ENCODE measurements at places on chromosomes 12 and 14.

GRCh38 chr14:76917158-76917596 is 91.0 kb downstream of the LRRC74A start:
- peak; percentile 68 for DNase-seq

DNA sequence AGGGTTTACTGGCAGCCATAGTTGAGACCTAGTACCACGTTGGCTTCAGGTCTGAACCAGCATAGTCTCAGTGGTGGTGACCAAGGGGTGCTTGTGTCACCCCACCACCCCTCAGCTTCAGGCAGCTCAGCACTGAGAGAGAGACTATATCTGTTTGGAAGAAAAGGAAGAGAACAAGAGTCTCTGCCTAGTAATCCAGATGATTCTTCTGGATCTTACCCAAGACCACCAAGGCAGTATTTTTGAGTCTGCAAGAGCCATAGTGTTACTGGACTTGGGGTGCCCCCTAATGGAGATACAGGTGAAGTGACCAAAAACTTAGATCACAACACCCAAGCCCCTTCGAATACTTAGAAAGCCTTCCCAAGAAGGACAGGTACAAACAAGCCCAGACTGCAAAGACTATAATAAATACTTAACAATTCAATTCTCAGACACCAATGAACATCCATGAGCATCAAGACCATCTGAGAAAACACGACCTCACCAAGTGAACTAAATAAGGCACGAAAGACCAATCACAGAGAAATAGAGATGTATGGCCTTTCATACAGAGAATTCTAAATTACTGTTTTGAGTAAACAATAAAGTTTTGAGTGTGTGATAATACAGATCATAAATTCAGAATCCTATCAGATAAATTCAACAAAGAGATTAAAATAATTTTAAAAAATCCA is 107.0 kb downstream of the HELB start:
- no peak for DNase-seq

- no peak for DNase-seq
Measured at GRCh38 chr12:25904442-25904841, 54.0 kb upstream of the RASSF8 start.

GRCh38 chr12:53571295-53571694 is 54.9 kb downstream of the ATF7 start:
- no peak for DNase-seq

DNA sequence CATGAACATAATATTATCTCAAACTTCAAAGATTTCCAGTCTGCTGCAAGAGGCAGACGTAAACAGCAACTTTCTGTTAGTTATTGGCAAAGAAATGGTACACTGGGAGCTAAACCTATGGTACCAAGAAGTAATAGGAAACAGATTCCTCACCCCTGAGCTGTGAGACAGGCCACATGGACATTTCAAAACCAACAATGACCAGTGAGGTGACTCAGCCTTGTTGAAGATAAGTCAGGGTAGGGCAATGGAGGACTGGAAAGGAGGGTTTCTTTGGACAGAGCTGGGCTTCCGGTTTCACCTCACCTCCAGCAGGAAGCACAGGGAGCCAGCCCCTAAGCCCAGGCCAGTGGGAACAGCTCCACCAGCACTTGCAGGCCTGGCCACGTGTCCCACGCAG is 1320.5 kb downstream of the AACS start:
- DNase-seq = no peak

DNA sequence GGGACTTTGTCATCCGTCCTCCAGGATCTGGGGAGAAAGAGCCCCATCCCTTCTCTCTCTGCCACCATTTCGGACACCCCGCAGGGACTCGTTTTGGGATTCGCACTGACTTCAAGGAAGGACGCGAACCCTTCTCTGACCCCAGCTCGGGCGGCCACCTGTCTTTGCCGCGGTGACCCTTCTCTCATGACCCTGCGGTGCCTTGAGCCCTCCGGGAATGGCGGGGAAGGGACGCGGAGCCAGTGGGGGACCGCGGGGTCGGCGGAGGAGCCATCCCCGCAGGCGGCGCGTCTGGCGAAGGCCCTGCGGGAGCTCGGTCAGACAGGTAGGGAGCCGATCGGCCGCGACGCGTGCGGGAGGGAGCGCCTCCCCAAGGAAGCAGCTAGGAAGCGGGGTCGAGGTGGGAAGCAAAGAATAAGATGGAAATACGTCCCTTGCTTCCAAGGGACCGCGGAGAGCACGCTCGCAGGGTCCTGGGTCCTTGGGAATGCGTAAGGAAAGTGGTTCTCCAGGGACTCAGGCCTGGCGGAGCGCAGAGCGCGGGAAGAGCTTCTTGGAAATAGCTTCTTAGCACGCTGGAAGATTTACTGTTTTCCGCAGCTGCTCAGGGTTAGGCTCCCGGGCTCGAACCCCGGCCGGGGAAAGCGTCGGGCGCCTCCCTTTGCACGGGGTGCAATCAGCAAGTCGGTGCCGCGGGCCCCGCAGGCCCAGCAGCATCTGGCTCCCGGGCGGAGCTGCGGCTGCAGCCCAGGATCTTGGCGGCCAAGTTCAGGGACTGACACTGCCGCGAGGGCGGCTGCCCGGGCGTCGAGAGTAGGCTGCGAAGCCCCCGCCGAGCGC is 457 bp downstream of the SOCS2 start:
- DNase-seq = no peak

- no peak for DNase-seq
Measured at GRCh38 chr14:22830443-22831010, 840 bp downstream of the MRPL52 start.

GRCh38 chr14:76463105-76463504 is 87.2 kb downstream of the ESRRB start:
- no peak for DNase-seq

DNA sequence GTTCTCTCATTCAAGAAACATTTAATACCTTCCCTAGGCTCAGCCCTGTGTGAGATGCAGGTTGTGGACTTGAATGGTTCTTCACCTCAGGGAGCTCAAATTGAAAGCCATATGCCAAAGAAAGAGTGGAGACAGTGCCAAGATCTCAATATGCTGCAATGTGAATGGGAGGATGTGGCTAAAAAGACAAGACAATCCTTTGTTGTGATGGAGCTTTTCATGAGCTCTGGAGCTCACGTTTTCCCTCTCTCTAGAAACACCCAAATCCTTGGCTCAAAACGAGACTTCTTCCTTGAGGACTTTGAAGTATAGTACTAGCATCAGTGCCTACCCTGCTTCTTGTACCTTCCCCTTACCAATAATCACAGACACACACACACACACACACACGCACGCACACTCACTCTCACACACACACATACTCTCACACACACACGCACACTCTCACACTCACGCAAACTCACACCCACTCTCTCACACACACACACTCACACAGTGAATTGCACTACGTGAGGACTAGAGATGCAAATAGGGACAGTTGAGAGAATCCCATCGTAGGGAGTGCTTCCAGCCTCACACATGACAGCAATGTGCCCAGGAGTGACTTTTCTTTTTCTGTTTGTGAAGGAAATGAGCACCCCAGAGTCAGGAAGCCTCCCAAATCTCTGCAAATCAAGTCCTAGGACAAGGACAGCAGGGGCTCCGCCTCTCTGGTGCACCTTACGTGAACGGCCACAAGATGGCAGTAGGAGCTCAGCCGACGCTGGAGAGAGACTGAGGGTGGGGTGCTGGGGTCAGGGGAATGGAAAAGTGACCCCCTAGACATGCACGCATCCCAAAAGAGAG is 231.4 kb downstream of the PCNX1 start:
- DNase-seq = peak; percentile 26

- no peak for DNase-seq
Measured at GRCh38 chr14:101944451-101944850, 19.9 kb upstream of the DYNC1H1 start.

GRCh38 chr14:75359098-75359497 is 68.7 kb upstream of the JDP2 start:
- DNase-seq = no peak

- no peak for DNase-seq
Measured at GRCh38 chr12:12999271-12999958, 650 bp downstream of the HEBP1 start.

DNA sequence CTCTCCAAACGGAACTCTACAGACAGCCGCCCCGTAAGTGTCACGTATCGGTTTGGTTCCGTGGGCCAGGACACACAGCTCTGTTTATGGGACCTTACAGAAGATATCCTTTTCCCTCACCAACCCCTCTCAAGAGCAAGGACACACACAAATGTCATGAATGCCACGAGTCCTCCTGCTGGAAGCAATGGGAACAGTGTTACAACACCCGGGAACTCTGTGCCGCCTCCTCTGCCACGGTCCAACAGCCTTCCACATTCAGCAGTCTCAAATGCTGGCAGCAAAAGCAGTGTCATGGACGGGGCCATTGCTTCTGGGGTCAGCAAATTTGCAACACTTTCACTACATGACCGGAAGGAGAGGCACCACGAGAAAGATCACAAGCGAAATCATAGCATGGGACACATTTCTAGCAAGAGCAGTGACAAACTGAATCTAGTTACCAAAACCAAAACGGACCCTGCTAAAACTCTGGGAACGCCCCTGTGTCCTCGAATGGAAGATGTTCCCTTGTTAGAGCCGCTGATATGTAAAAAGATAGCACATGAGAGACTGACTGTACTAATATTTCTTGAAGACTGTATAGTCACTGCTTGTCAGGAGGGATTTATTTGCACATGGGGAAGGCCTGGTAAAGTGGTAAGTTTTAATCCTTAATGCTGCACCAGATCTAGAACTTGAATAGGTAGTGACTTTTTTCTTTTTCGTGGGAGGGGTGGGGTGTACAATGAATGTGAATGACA is 69.7 kb downstream of the WDR20 start:
- no peak for DNase-seq

- no peak for DNase-seq
Measured at GRCh38 chr14:46818147-46818546, 166.6 kb upstream of the RPL10L start.

DNA sequence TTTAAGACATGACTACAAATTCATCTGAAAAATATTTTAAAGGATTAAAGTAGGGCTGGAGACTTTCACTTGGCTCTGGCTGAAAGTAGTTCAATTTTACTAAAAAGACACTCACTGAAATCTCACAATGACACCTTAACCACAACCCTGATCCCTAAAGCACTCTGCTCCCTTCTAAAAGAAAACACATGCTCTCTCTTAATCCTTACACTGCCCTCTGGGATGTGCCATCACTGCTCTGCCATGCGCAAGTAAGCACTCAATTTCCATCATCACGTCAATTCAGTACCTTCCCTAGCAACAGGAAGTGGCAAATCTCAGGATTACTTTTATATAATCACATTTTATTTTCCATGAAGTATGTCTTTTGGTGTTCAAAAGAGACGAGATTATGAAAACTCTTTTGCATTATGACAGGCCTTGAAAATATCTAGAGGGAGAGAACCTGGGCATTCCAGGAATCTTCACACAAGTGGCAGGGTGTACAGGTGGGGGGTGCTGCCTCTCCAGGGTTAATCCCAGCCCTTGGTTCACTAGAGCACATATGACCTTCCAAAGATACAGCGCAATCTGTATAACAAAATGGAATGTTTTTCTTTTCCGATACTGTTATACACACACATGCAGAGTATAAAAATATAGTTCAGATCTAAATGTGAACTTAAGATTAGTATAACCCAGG is 7.3 kb downstream of the ATG14 start:
- no peak for DNase-seq

DNA sequence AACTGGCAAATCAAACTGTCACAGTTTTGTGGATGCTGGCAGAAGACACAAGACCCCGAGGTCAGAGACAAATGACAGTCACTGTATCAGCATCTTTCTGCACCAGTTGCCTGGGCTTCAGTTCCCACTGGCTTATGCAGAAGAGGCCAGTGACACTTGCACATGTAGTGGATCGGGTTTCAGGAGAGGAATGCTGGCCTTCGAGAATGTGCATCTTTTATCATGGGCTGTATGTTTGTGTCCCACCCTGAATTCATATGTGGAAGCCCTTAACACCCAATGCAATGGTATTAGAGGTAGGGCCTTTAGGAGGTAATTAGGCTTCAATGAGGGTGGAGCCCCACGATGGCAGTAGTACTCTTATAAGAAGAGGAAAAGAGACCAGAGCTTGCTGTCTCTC is 150.9 kb downstream of the SLC15A4 start:
- DNase-seq = no peak

DNA sequence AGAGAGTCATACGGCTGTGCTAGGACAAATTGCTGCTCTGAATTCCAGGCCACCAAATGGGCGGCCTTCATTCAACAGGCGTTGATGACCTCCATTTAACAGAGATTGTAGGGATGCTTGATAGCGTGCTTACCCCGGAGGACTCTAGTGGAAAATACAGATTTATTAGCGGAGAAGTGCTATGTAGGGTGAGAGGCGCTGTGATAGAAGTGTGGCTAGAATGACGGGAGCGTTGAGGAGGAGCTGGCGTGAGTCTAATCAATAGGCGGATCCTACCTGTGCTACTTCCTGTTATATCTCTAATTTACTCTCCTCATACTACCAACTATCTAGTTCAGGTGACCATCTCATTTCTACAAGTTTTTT is 668 bp downstream of the MRPS35 start:
- no peak for DNase-seq

- DNase-seq = peak; percentile 90
Measured at GRCh38 chr12:119710965-119711551, 43.1 kb downstream of the PRKAB1 start.

- no peak for DNase-seq
Measured at GRCh38 chr14:93048843-93049242, 66.9 kb downstream of the ITPK1 start.

DNA sequence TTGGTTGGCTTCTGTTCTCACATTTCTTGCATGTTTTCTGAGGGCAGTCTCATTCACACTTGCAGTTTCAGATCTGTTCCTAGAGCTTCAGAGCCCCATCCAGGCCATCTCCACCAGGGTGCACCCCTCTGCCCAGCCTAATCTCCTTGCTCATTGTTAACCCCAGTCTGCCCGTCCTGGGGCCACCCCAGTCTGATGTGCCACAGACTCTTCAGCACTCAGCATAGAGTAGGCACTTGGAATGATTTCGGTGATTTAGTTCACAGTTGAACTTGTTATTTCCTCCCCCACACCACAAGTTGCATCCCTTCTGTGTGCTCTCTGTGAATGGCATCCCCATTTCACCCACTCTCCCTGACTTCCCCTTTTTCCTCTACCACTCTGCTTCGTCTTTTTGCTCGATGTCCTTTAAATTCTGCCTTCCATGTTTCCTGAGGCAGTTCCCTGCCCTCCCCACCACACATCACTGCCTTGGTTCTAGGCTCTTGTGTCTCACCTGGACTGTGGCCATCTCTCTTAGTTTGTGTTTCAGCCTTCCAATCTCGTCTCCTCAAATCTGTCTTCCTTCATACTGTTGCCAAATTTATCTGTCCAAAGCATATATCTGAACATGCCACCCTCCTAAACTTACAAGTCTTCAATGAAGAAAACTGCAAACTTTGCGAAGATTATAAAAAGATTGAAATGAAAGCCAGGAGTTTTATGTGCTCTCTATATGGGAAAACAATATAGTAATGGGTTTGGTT is 41.5 kb downstream of the ANO6 start:
- no peak for DNase-seq

- DNase-seq = peak; percentile 71
Measured at GRCh38 chr12:109393437-109394345, 46.0 kb downstream of the MYO1H start.

GRCh38 chr14:58979325-58979724 is 209.1 kb upstream of the DAAM1 start:
- DNase-seq = no peak
